Left renal pelvis (tissue), 4 donors: ENCODE measurements at places on chromosomes 2 and 18.

GRCh38 chr2:102502576-102502975 lies 29.6 kb downstream of the SLC9A4 start:
- DNase-seq: no peak

- DNase-seq: no peak
Measured at GRCh38 chr2:156999661-157000060, 257.8 kb upstream of the GALNT5 start.

GRCh38 chr2:70199320-70199864 lies 8.6 kb upstream of the C2orf42 start:
- DNase-seq: no peak

DNA sequence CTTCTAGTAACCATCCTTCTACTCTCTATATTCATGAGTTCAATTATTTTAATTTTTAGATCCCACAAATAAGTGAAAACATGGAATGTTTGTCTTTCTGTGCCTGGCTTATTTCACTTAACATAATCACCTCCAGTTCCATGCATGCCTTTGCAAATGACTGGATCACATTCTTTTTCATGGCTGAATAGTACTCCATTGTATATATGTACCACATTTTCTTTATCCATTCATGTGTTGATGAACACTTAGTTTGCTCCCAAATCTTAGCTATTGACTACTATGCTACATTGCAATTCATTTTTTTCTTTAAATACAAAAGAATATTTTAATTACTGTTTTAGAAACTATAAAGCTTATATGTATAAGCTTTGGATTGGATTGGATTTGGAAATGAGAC lies 240.4 kb upstream of the LYPD1 start:
- no peak for DNase-seq

DNA sequence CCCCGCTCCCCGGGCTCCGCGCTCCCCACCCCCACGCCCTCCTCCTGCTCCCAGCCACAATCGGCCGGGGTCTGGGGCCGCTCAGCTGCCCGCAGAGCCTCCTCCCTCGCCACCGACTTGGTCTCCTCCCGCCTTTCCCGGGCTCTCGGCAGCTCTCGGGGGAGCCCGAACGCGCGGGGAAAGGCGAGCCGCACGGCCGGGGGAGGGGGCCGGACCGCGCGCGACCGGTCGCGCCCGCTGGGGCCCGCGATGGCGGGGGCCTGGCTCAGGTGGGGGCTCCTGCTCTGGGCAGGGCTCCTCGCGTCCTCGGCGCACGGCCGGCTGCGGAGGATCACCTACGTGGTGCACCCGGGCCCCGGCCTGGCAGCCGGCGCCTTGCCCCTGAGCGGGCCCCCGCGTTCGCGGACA lies 327 bp downstream of the LTBP1 start:
- DNase-seq: no peak

DNA sequence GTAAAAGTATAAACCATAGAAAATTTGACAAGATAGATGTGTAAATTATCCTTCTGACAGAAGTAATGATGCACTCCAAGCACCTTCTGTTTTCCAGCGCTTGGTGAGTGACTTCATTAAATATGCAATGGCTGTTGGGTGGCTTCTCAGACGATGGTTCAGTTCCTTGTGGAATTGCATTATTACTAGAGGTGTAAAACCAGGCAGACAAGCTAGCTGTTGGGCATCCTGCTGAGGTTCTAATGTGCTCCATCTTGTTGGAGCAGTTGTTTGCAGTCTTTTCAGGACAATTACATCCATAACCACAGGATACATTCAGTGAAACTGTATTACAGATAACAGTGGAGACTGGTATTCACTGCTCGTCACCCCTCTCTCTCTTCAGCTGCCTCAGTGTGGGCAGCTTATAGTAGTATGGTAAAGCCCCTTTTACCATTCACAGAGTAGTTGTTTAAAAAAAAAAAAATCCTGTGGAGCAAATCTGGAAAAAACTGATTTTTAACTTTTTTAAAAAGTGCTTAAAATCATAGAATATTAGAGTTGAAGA lies 143.5 kb downstream of the AGPS start:
- no peak for DNase-seq

DNA sequence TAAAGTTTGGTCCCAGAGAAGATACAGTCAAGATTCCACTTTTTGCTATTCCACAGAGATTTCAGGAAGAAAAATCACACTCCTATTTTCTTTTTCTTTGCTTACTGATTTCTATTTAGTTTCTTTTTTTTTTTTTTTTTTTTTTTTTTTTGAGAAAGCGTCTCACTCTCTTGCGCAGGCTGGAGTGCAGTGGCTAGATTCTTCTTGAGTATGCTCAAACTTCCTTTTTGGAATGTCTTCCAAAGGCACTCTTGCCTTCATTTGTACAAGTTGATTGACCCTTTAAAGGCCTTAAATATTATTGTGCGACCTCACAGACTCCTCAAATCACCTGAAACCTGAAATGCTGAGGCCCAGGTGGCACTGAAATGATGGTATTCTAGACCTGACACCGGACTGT lies 9.6 kb downstream of the SCN1A start:
- no peak for DNase-seq

DNA sequence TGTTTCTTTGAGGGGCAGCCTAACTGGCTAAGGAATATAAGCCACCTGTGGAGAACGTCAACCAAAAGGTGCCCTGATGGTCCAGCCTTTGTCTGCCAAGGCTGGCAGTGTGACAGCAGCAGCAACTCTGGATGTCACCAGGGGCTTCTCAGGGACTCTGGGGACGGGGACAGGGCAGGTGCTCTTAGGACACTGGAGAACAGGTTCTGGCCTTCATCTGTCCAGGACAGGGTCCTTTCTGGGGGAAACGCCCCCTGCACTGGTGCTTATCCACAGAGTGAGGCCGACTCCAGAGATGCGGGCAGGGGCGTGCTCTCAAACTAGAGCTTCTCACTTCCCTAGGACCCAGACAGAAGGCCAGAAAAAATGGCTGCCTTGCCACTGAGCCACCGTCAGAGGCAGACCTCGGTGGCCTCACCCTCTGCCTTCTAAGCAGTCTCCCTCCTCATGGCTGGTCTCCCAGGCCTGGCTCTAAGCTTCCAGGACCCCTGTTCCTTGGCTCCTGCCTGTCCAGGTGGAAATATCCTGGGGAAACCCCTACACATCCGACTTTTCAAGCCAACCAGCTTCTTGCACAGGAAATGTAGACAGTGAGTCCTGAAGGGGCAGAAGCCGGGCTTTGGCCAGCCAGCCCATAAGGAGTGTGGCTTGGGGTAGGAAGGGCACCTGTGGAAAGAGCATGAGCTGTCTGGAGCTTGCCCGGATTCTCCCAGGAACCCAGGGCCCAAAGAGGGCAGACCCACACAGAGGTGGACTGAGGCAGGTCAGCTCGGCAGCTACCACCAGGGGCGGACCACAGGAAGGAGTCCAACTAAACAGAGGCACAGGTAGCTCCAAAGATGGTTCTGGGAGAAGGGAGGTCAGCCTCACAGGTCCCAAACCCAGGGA lies 11.3 kb upstream of the SFXN5 start:
- DNase-seq: no peak

DNA sequence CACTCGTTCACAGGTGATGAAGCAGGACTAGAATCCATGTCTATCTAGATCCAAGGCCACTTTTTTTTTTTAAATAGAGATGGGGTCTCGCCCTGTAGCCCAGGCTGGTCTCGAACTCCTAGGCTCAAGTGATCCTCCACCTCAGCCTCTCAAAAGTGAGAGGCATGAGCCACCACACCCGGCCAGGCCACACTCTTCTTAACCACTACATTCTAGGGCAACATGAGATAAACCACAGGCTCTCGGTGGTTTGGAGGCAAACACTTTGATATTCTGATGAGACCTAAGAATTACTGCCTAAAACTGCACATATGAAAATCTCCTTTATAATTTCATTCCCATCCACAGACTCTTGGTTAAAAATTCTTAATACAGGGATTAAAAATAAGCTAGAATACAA lies 51.8 kb downstream of the USP34 start:
- no peak for DNase-seq

- DNase-seq: no peak
Measured at GRCh38 chr2:214311031-214311533, 99.8 kb upstream of the VWC2L start.

GRCh38 chr18:54671291-54671881 lies 80.3 kb downstream of the DYNAP start:
- no peak for DNase-seq

GRCh38 chr2:176421297-176422050 lies 152.2 kb downstream of the MTX2 start:
- no peak for DNase-seq

- DNase-seq: no peak
Measured at GRCh38 chr2:13524492-13524891, 807.8 kb downstream of the TRIB2 start.

DNA sequence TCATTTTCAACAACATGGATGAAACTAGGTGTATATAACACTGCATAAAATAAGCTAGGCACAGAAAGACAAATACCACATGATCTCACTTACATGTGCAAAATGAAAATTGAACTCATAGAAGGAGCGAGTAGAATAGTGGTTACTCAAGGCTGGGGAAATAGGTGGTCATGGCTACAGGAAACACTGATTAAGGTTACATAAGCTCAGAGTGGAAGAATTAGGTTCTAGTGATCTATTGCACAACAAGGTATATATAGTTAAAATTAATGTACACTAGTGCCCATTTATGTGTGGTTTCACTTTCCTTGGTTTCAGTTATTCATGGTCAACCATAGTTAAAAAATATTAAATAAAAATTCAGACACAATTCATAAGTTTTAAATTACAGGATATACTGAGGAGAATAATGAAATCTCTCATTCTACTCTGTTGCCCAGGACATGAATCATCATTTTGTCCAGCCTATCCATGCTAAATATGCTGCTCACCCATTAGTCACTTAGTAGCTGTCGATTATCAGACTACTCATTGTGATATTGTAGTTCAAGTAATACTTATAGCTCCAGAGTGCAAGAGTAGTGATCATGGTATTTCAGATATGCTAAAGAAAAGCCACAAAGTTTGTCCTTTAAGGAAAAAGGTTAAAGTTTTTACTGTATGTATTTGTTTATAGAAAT lies 1530.9 kb upstream of the LRRTM1 start:
- no peak for DNase-seq

GRCh38 chr18:59900222-59901128 lies 679 bp downstream of the PMAIP1 start:
- no peak for DNase-seq

GRCh38 chr18:47050468-47050867 lies 15.0 kb upstream of the ELOA2 start:
- no peak for DNase-seq

DNA sequence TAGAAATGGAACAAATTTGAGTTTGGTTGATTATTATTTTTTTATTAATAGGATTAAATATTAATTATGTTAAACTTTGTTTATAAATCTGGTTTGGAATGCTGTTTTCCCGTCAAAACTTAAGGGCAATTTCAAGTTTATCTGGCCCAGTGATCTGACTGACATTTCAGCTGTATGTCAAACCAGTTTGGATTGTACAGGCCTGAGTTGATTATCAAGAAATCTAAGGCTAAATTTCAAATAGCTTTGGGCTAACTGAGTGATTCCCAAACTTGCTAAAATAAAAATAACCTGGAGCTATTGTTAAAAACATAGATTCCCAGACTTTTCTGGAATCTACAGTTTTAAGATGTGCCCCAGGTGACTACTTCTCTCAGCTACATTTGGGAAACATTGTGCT lies 65.9 kb upstream of the SPOPL start:
- no peak for DNase-seq

DNA sequence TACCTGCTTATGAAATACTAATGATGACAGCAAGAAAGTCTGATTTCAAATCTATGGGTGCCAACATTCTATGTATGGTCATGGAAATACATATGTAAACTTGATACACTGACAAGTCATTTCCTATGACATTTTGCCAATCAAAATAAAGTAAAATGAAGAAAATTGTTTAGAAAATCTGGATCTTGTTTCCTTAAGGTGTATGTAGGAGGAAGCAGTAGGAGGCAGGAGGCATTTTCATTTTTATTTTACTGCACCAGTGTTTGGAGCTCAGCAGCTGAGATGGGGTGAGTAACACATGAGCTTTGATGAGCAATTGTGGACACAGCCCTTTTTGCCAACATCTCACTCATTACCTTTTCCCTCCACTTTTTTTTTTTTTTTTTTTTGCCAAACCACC lies 167.0 kb downstream of the AFF3 start:
- no peak for DNase-seq

GRCh38 chr2:223970343-223971128 lies 13.3 kb downstream of the MRPL44 start:
- no peak for DNase-seq

DNA sequence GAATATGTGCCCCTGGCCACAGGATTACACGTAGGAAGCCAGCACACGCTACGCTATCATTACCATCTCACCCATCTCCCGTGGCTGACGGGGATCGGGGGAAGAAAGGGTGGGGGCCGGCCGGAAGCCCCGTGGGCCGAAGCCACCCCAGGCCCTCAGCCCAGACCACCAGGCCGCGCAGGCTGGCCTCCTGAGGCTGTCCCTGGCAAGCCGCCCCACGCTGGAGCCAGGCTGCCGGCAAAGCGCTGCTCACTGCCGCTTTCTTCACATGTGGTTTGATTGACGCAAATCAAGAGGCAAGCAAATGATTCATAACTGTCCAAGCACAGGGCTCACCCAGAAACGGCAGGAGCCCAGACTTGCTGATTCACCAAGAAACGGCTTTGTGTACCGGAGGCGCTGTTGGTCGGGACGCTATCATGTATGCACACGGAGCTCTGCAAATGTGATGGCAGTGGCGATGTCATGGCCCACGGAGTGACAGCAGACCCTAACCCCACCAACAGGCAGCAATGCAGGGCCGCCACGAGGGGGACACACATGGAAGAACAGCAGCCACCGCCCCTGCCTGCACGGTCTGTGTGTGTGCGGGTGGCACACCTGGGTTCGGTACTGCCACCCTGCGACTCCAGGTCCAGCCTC lies 125.7 kb downstream of the HDAC4 start:
- no peak for DNase-seq

- no peak for DNase-seq
Measured at GRCh38 chr18:8538935-8539334, 70.3 kb upstream of the RAB12 start.

DNA sequence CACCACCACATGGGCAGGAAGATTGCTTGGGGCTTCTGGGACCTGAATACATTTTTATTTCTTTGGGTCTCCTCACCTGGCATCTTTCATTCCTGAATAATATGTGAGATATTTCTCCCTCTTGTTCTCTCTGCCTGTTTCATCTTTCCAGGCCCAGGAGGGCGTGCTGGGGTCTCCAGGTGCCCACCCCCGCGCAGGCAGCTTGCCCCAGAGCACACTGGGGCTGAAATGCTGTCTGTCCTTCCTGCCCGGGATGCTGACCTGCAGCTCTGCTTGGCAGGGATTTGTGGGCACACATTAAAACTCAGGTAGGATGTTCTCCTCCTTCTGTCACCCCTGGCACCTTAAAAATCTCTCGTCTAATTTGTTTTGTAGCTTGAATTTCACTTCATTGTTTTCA lies 39.7 kb upstream of the TEX51 start:
- no peak for DNase-seq

- DNase-seq: no peak
Measured at GRCh38 chr2:182952741-182953450, 85.4 kb downstream of the NCKAP1 start.
